ENCODE measurements at places on chromosomes 7 and 10. TPM values are rescaled to one million over a fixed set of nuclear protein-coding genes. Genes with fewer than 3 reads are reported as not detected.

The CTAGE8 gene
- 1.5 TPM for total RNA-seq

The LRMDA gene
- not detected for total RNA-seq

The EPHB6 gene
- 22.8 TPM for total RNA-seq

The AKR1D1 gene
- total RNA-seq: not detected

The FZD8 gene
- total RNA-seq: 0.15 TPM

The RNF148 gene
- total RNA-seq: not detected

The CYP3A5 gene
- total RNA-seq: 0.86 TPM

The PNLIPRP1 gene
- not detected for total RNA-seq

The CTAGE4 gene
- 1.5 TPM for total RNA-seq

The MTPN gene
- 108 TPM for total RNA-seq

The STN1 gene
- 54.8 TPM for total RNA-seq

The ADRB1 gene
- not detected for total RNA-seq

The GPR15LG gene
- total RNA-seq: not detected

The CYP26C1 gene
- total RNA-seq: not detected

The ATOH7 gene
- total RNA-seq: not detected

The C10orf105 gene
- 0.36 TPM for total RNA-seq

The TFR2 gene
- 4.2 TPM for total RNA-seq

The FBH1 gene
- 40.4 TPM for total RNA-seq

The CLEC2L gene
- total RNA-seq: not detected

The LRWD1 gene
- total RNA-seq: 11.0 TPM

The ARL4A gene
- 8.1 TPM for total RNA-seq

The NXPH1 gene
- not detected for total RNA-seq

The SDK1 gene
- total RNA-seq: 1.3 TPM

The CPA2 gene
- total RNA-seq: not detected

The TMEM229A gene
- not detected for total RNA-seq

The LOXL4 gene
- total RNA-seq: not detected

The CFAP70 gene
- 0.31 TPM for total RNA-seq

The RTKN2 gene
- total RNA-seq: 4.7 TPM

The PDK4 gene
- total RNA-seq: not detected
